ENCODE measurements at places on chromosomes 4 and X. TPM values are rescaled to one million over a fixed set of nuclear protein-coding genes. Genes with fewer than 3 reads are reported as not detected.

- no peak for DNase-seq
These were observed 291.1 kb downstream of the KLHL4 start for GRCh38 chrX:87808576-87809243.

DNA sequence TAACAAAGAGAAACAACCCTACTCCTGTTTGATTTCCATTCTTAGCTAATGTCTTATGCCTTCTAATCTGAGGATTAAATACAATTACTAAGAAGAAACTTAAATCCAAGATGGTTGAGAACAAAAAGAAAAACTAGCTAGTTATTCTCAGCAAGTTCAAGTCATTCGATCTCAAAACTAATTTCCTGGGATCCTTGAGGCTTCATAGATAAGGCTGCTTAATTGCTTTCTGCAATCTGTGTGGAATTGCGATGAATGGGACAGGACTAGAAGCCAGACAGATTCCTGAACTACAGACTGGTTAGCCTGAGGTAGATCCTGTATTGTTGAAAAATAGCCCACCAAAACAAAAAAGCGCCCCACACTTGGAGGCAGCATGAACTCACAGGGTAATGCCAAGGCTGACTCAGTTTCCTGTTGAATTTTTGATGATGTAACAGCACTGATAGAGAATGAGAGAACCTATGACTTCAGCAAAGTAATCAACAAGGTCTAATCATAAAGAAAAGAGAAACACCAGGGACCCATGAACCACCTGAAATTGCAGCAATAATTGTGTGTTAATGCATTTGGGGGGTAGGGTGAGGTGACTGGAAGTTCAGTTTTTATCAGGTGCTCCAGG, 33.9 kb downstream of the KLHL15 start:
- no peak for DNase-seq

- no peak for DNase-seq
These were observed 6.6 kb downstream of the LANCL3 start for GRCh38 chrX:37578045-37578444.

DCX gene
- total RNA-seq: not detected

DNA sequence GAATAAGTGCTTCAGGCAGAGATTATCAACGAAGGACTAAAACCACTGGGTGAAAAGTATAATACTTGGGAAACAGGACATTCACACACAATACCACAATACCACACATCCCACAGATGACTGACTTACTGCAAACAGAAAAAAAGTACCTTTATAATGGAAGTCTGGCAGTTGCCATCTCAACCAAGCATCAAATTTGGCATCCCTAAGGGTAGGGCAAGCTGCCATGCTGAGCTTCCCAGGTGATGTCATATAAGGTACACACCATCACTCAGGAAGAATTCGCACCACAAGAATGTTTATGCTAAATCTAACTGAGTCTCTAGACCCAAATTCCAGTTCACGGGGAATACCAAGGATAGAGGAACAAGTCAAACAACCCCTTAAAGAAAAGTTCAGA, 9.1 kb downstream of the QDPR start:
- no peak for DNase-seq

GRCh38 chr4:48602222-48602621, 112.2 kb downstream of the ZAR1 start:
- DNase-seq: no peak

BST1 gene
- 0.47 TPM for total RNA-seq

DNA sequence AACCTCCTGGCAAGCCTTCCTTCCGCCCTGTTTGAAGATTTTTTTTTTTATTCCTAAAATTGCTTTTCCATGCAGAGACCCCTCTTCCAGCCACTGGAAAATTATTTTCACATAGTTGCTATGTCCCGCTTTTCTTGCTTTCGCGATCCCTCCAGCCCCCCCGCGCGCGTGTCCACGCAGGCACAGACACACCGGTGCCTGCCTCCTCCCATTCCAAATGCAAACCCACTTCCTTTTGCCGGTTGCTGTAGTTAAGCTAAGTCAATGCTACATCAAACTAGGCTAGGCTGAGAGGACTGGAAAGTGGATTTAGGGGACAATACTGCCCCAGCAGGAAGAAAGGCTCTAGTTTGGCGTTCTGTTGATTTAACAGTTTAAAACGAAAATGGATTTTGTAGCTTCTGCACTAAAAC, 111.0 kb downstream of the DHX15 start:
- DNase-seq: no peak

TMPRSS11D gene
- total RNA-seq: not detected

GRCh38 chrX:134324359-134324758, 87.4 kb downstream of the CCDC160 start:
- DNase-seq: no peak

GRCh38 chr4:13705521-13706041, 78.1 kb upstream of the BOD1L1 start:
- no peak for DNase-seq

DNA sequence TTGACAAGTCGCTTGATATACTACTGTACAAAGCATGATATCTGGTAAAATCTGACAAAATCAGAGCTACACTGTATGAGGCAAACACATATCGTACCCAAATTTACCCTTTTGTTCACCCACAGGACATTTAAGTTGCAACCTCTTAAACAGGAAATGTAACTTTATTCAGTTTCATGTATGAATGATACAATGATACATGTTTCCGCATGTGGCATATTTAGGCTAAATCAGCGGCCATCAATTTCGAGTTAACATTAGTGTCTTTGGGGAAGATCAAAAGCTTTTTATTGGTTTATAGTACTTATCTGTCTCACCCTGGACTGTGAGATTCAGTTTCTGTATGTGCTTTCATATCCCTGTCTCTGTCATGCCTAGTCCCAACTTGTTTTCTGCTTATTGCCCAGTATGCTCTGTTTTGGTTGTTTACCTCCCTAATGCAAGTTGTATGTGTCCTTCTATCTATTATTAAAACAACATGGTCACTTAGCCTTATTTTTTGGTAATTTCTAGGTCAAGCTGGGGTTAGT, 97.3 kb upstream of the HPRT1 start:
- DNase-seq: no peak

DNA sequence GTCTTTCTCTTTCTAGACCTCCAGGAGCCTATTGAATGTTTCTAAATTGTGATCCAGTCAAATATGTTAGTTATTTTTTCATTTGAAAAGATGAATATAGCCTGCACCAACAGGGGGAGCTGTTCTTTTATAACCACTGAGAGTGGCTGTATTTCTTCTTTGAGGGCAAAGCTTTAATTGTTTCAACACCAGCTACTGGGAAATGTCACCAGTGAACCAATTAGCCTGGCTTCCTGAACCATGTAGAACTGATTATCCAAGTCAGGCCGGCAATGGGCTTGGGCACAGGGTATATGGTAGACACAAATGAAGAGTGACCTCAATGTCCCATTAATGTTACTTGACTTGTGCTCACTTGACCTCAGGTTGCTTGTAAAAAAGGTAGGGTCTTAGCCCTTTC, 4.8 kb upstream of the DAPP1 start:
- DNase-seq: peak; percentile 52

CENPVL1 gene
- total RNA-seq: not detected

GRCh38 chrX:15549189-15550012, 48.8 kb downstream of the BMX start:
- DNase-seq: no peak
